ENCODE measurements at places on chromosomes 5 and 9.

DNA sequence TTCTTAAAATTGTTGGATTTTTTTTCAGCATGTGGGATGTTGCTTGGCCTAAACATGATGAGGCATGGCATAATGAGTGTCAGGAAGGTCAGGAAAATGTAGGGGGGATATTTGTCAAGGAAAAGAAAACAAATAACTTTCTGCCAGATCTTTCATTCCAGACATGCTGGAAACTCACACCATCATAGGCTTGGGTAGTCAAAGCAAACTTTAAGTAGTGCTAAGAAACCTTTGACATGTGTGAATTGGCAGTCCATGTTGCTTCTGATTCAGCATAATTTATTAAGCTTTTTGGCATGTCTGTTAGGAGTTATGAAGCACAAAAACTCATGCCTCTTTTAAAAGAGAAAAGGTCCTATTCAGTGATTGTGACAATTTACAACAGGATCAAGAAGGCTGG is 61.3 kb upstream of the MTAP start:
- no peak for DNase-seq

- DNase-seq, result no peak
Observed at GRCh38 chr5:138542180-138542955, 668 bp downstream of the ETF1 start.

DNA sequence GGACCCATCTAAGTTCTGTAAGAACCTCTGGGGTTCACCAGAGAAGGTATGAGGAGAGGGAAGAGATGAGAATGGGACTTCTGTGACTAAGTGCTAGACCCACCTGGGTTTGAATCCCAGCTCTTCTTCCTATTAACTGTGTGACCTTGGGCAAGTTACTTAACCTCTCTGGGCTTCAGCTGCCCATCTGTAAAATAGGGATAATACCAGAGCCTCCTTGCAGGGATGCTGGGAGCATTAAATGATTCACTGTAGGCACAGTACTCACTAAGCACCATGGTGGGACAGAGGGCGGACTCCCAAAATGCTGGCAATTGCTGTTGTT is 53.6 kb downstream of the WHRN start:
- no peak for DNase-seq

DNA sequence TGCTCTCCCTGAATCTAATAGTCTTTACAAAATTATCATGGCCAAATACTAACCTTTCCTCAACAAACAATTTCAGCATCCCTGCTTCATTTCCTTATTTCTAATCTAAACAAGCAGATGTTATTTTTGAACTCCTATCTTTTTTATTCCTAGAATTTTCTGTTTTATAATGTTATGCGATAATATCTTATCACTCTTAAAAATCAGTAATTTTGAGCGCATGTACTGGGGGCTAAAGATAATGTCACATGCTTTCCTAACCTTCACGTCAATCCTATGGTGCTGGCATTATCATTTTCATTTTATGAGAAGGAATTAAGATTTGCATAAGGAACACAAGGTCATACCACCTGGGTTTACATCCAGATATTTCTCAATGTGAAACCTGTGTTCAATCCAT is 648.0 kb downstream of the BRINP1 start:
- DNase-seq, result no peak

- DNase-seq, result no peak
Observed at GRCh38 chr9:108515856-108516255, 339.9 kb downstream of the ACTL7B start.

Measured in hematopoietic multipotent progenitor cell treated with erythropoietin and hydrocortisone succinate and interleukin-3 and kit ligand, for 15 days (in vitro differentiated cells).